Lung microvascular endothelial cell (primary cell): ENCODE measurements at places on chromosomes 7 and 10. TPM values are rescaled to one million over a fixed set of nuclear protein-coding genes. Genes with fewer than 3 reads are reported as not detected.

Gene CALHM1
- total RNA-seq: not detected in 2 replicates

Gene PGAM2
- under 0.01 TPM in 1 of 2 replicates, not detected in the other for total RNA-seq

Gene GFRA1
- total RNA-seq: 5.7 and 18.5 TPM in 2 replicates

Gene SAMD9L
- 6.9 and 8.1 TPM in 2 replicates for total RNA-seq

Gene WNT8B
- not detected in 2 replicates for total RNA-seq

Gene SPAM1
- not detected in 2 replicates for total RNA-seq

Gene ZNF804B
- not detected in 2 replicates for total RNA-seq

Gene INSYN2A
- not detected in 2 replicates for total RNA-seq

Gene DCLRE1A
- 4.8 and 6.0 TPM in 2 replicates for total RNA-seq

Gene HMX2
- total RNA-seq: not detected in 2 replicates

Gene FOXI2
- not detected in 2 replicates for total RNA-seq

Gene AGBL3
- 0.44 and 0.99 TPM in 2 replicates for total RNA-seq

Gene MRLN
- total RNA-seq: not detected in 2 replicates

Gene C10orf105
- not detected in 2 replicates for total RNA-seq

Gene ANKMY2
- total RNA-seq: 7.9 and 8.5 TPM in 2 replicates

Gene PRSS2
- total RNA-seq: not detected in 2 replicates

DNA sequence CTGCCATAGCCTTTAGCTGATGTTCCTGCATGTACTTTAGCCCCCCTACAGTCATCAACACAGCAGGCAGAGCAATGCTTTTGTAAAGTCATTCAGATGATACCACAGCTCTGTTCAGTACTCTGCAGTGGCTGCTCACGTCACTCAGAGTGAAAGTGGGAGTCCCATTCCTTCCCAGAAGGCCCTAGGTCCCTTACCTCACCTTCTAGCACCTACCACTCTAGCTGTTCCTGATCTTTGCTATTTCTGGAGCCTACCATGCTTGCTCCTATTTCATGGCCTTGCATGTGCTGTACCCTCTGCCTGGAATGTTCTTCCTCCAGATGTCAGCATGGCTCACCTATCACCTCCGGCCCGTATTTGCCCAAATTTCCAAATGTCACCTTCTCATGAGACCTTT, 94.4 kb upstream of the PRR15 start:
- DNase-seq: no peak

- no peak for DNase-seq
These were observed 3.5 kb downstream of the TSC22D4 start for GRCh38 chr7:100475549-100475948.

DNA sequence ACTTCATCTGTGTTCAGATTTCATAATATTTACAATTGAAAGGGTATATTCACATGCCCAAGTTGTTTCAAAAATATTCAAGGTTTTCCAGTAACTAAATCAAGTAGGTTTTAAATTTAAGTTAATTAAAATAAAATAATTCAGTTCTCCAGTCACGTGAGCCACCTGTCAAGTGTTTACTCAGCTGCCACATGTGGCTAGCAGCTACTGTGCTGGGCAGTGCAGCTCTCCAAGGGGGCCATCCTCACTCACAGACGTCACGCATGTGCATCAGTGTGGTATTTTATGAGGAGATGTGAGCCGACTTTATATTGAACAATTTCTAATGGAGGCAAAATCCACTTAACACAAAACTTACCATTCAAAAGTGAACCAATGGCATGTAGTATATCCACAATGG, 69.7 kb upstream of the CAMK2B start:
- no peak for DNase-seq

- DNase-seq: no peak
These were observed 98.0 kb upstream of the GLCCI1 start for GRCh38 chr7:7870555-7870954.

DNA sequence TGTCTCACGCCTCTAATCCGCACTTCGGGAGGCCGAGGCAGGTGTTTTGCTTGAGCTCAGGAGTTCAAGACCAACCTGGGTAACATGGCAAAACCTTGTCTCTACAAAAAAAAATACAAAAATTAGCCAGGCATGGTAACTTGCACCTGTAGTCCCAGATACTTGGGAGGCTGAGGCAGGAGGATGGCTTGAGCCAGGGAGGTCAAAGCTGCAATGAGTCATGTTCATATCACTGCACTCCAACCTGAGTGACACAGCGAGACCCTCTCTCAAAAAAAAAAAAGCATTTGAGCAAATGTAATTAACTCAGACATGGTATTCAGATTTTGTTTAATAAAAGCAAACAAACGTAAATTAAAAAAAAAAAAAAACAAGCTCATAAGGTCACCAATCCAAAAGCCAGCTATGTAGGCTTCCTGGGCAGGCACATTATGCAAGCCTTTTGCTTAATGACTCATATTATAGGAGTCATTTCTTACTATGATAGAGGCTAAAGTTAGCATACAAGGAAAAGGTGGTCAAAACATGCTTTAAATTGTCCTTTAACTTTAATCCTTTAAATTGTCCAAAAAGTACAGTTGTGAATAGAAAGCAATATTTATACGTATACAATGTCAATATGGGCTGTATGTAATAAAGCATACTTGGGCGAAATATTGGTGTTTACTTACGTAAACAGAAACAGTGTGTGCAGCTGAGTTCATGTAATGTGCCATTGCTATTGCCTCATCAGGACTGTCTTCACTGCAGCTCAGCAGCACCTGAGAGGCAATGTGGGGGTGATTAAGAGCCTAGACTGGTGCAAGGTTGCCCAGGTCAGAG, 13.0 kb downstream of the AKR1D1 start:
- DNase-seq: no peak

DNA sequence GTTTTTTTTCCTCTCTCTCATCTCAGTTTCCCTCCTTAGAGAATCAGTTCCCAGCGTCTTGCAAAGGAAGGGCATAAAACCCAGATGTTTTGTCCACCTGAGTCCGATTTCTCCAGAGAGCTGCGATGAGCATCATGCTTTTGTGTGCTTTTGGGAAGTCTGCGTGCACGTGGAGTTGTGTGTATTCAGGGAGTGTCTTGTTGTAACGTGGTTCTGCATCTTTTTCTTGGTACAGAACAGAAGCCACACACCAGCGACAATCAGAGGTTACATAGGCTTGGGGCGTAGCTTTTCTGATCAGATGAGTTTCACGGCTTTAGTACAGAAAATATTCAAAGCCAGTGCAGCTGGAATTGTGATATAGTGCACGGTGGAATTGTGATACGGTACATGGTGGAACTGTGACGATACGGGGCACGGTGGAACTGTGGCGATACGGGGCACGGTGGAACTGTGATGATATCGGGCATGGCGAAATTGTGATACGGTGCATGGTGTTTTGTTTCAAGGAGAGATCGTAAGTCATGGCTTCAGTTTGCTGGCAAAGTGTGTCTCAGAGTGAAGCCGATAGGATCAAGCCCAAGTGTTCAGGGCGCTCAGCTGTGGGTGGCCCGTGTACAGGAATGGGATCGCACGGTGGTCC, 32.8 kb downstream of the FOXK1 start:
- no peak for DNase-seq

DNA sequence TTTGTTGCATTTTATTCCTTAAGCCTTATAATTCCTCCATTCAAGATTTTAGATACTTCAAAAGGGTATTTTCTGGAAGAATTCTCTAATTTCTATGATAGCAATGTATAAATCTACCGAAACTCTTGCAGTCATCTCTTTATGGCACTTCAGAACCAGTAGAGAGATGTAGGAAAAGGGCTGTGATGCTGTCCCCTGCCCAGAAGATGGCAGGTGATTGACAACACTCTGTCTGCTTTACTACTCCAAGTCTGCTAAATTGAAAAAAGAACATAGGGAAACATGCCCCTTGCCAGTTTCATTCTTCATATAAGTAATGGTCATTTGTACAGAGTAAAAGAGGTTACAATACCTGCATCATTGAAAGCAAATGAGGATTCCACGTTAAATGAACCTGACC, 5.1 kb downstream of the TCTN3 start:
- peak; percentile 25 for DNase-seq

GRCh38 chr7:76201732-76202665, at the start of gene SRRM3:
Gene SRRM3 (plus strand): TSS chr7:76201896. CDS start chr7:76235067, 33,171 bp downstream.
- peak; percentile 82 for DNase-seq

DNA sequence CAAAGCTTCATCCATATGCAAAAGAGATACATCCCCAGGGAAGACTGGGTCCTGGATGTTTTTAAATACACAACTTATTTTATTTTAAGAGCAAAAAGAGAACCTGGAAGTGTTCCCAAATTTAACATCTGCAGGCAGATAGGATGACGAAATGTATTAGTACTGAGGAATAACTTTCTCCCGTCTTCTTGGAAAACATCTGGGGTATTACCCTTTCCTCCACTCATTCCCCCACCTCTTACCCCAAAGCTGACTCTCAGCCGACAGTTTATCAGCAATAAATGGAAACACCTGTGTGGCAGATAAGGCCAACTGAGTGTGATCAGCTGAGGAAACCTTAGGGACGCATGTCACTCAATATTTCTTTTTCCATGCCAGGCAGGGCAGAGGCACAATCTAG, 435.6 kb upstream of the NPVF start:
- DNase-seq: no peak

DNA sequence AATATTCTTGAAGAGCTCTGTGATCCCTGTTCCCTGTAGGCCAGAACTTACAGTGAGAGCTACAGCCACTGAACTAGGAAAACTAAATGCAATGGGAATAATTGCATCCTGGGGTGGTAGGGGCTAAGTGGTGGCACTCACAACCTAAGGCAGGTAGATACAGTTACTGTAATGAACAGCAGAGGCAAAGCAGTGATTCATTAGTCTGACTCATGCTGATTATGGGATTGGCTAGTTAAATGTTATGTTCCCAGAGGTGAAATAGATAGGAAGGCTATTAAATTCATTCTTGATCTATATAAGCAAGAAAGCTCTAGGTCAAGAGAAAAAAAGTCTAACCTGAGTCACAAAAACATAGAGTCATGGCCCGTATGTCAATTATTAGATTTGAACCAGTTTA, 173.1 kb upstream of the MALRD1 start:
- no peak for DNase-seq

DNA sequence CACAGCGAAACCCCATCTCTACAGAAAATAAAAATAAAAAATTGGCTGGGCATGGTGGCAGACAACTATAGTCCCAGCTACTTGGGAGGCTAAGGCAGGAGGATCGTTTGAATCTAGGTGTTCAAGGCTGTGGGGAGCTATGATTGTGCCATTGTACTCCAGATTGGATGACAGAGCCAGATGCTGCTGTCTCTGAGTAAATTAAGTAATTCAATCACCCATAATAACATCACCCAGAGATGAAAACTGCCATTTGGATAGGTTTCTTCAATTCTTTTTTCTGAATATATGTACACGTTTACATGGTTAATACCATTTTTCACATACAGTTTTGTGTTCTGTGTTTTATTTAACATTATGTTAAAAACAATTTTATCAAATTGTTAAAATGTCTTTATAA, 79.3 kb downstream of the WIPF3 start:
- DNase-seq: no peak

GRCh38 chr7:25998499-25998898, 153.5 kb upstream of the NFE2L3 start:
- DNase-seq: no peak

- DNase-seq: peak; percentile 73
These were observed 297.4 kb upstream of the NEBL start for GRCh38 chr10:21194510-21194993.

DNA sequence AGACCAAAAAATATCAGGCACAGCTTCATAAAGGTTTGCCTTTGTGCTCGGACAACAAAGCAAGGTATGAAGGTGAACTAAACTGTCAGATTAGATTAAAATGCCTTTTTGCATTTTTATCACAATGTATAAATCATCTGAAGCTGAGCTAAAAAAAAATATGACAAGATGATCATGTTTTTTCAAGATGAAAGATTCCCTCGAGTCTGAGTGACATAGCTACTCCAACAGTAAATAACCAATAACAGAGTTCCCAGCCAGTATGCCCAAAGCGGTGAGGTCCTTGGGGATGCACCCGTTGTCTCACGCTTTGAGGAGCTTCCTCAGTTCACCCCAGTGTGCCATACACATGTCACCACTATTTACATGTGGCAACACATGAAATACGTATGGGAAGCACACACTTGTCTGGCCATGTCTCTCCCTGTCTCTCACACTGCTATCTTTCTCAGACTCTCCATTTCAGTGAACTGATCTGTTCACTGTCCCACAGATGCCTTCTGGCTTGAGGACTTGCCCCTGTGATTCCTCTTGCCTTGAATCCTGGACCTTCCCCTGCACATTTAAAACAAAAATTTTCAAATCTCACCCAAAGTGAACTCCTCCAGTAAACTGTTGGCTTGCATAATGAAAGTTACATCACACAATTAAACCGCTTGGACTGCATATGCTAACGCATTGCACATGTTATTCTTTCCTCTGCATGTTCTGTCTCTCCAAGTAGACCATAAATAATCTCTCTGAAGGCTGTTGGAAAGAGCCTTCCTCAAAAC, 2.6 kb upstream of the PIK3CG start:
- DNase-seq: no peak

GRCh38 chr10:70773965-70774809, 11.0 kb downstream of the TBATA start:
- no peak for DNase-seq

- no peak for DNase-seq
These were observed 121.2 kb downstream of the EMX2 start for GRCh38 chr10:117663750-117664149.

GRCh38 chr10:116059320-116059719, 213.7 kb downstream of the GFRA1 start:
- DNase-seq: no peak

GRCh38 chr7:18064242-18064838, 36.7 kb upstream of the PRPS1L1 start:
- peak; percentile 12 for DNase-seq

DNA sequence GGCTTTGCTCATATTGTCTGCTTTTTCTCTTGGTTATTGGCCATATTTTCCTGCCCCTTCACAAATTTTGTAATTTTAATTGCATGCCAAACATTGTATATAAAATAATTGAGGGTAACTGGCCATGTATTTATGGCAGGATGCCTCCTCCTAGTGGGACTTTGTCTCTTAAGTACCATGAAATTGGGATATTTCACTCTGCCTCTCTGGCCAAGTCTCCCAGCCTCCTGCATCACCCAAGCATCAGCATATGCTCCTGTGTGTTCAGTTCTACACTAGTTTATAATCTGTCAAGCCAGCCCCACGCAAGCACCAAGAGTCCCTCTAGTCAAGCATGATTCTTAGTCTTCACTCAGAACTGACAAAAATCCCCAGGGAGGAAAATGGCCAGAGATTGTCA, 44.2 kb upstream of the FHIP2A start:
- DNase-seq: no peak
